ENCODE measurements at places on chromosomes 6 and 20.

DNA sequence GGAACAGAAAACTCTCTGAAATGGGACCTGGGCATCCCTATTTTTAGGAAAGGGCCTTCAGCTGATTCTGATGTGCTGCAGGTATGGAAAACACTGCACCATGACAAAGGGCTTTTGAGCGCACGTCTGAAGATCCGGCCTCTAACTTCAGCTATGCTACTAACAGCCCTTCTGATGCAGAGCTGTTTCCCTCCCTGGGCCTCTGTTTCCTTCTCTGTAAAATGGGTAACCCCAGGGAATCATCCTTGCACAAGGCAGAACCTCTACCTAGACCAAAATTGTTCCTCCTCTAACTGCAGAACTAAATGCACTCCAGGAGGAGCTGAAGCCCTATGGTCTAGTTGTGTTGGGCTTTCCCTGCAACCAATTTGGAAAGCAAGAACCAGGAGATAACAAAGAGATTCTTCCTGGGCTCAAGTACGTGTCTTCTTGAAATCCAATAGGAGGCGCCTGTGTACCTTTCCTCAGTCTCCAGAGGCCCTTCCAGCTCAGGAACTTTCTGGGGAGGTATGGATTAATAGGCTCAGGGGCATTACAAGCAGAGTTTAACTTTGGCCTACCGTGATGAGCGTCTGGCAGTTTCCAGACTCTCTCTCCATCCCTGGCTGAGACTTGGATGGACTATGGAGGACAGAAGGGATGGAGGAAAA, 5.9 kb downstream of the GPX5 start:
- H3K27me3 ChIP-seq: no peaks in the 10 kb centered on the region
- H3K4me1 ChIP-seq: no peaks in the 10 kb centered on the region
- H3K4me3 ChIP-seq: no peak overlapping the region
- no peaks in the 10 kb centered on the region for H3K36me3 ChIP-seq

DNA sequence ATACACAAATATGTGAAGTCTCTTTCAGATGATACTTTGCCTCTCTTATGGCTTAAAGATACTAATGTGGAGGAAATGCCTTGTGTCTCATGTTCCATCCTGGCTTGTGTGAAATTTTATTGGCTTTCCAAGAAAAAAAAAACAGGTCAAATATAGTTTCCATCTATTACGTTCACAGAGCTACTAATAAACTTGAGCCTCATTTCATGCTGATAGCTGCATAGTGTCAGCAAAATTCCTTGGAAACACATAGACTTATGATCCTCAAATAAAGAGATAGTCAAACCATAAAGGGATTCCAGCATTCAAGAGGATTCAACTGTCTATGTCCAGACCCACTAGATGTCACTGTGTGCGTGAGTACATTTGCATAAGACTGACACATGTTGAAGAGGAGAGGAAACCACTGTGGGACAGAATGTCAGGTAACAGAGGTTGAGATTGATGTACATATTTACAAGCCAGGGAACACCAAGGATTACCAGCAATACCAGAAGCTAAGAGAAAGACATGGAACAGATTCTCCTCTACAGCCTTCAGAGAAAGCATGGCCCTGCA, 266.6 kb downstream of the COL12A1 start:
- H3K4me1 ChIP-seq: no peaks in the 10 kb centered on the region
- H3K27ac ChIP-seq: no peak overlapping the region
- no peak for DNase-seq
- no peaks in the 10 kb centered on the region for H3K36me3 ChIP-seq
- H3K4me3 ChIP-seq: no peak overlapping the region
- no peaks in the 10 kb centered on the region for H3K27me3 ChIP-seq

DNA sequence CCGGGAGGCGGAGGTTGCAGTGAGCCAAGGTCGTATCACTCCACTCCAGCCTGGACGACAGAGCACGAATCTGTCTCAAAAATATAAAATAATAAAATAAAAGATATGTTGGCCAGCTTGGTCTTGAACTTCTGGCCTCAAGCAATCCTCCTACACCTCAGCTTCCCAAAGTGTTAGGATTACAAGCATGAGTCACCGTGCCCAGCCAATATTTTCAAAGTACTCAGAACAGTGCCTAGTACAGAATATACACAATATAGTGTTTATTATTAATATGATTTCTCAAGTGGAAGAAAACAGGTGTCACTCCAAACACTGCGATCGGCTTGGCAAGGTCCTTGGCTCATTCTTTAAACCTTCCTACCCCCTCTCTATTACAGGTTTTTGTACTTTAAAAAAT, 3.1 kb downstream of the FAM210B start:
- no peak for DNase-seq
- H3K27me3 ChIP-seq: no peaks in the 10 kb centered on the region
- H3K4me1 ChIP-seq: peaks cover 24% of the 10 kb centered on the region
- no peak overlapping the region for H3K27ac ChIP-seq

- H3K36me3 ChIP-seq: no peaks in the 10 kb centered on the region
- peak overlapping the region; percentile 27 for H3K27ac ChIP-seq
- no peak for DNase-seq
- H3K4me3 ChIP-seq: no peak overlapping the region
- H3K4me1 ChIP-seq: peaks cover 8% of the 10 kb centered on the region
Measured at GRCh38 chr6:149130508-149130907, 187.0 kb upstream of the TAB2 start.

GRCh38 chr6:146153040-146153758, 124.3 kb downstream of the GRM1 start:
- H3K27me3 ChIP-seq: no peaks in the 10 kb centered on the region
- no peaks in the 10 kb centered on the region for H3K4me1 ChIP-seq
- H3K4me3 ChIP-seq: no peak overlapping the region
- no peak overlapping the region for H3K27ac ChIP-seq
- no peaks in the 10 kb centered on the region for H3K36me3 ChIP-seq
- no peak for DNase-seq

DNA sequence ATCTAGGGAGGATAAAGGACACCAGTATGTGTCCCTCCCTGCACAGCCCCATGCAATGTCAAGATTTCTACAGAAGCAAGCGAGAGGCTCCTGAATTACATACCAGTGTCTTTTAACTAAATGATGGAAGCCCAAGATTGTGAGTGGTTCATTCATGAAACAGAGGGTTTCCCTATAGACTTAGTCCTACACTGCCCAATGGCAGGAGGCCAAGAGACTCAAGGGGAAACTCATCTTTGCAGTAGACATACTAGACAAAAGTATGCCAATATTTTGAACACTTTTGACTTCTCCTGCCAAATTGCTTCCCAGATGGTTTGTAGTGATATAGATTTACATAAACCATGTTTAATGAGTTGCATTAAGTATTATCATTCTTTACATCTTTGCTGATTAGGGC, 557.2 kb upstream of the JAG1 start:
- H3K27ac ChIP-seq: no peak overlapping the region
- H3K36me3 ChIP-seq: no peaks in the 10 kb centered on the region
- no peaks in the 10 kb centered on the region for H3K27me3 ChIP-seq
- peaks cover 9% of the 10 kb centered on the region for H3K4me1 ChIP-seq
- DNase-seq: peak; percentile 34

DNA sequence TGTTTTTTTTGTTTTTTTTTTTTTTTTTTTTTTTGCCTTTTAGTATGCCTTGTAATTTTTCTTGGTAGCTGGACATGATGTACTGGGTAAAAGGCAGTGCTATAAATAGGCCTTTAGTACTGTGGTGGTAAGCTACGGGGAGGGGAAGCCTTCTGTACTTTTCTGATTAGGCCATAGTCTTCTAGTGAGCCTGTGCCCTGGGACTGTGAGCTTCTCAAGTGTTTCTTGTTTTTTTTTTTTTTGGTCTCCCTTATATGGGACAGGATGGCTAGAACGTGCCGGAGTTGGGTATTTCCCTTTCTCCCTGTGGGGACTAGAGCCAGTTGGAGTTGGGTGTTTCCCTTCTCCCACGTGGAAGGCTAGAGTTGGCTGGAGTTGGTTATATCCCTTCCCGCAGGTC, 59.4 kb upstream of the PRELID3B start:
- H3K4me1 ChIP-seq: no peaks in the 10 kb centered on the region
- no peak overlapping the region for H3K4me3 ChIP-seq
- H3K36me3 ChIP-seq: no peaks in the 10 kb centered on the region
- no peak overlapping the region for H3K27ac ChIP-seq
- no peaks in the 10 kb centered on the region for H3K27me3 ChIP-seq

DNA sequence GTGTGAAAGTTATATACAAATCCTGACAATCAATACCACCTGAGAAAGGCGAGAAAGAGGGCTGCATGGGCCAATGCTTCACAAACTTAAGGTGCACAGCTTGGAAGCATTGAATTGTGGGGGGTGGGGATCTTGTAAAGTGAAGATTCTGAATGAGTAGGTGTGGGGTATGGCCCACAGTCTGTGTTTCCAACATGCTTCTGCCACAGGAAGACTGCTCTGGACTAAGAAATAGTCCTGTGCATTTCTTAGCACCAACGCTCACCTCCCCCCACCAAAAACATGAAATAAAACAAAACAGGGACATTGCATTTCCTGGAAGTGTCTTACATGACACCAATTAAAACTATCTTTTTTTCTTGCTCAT, 21.9 kb upstream of the TRAM2 start:
- peaks cover 16% of the 10 kb centered on the region for H3K4me1 ChIP-seq
- H3K36me3 ChIP-seq: no peaks in the 10 kb centered on the region

DNA sequence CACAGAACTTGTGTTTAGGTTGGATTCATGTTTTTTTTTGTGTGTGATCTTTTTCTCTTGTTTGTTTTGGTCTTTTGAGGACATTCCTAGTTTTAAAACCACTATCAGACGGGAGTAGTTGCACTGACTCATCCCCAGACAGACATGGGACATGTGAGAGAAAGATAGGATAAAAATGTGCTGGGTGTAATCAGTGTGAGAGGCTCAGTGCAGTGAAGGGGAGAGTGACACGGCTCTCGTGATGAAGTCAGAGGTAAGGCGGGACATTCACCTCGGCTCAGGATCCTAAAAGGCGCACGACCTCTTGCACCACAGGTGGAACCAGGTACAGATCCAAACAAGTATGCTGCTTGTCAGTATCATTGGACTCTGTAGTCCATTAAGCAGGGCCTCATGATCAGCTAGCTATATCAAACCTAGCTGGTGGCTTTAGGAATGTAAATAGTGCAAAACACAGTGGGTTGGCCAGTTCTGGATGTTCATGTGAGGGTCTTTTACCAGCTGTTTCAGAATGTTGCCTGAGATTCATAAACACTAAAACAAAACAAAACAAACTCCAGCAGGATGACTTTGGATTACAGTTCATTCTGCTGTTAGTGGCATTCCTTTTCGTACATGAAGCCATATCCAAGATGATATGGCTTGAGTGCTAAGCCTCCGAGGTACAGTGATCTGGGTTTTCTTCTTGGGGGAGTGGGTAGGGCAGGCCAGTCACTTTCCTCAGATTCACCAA, 18.0 kb downstream of the FOXO3 start:
- H3K27ac ChIP-seq: no peak overlapping the region
- no peak overlapping the region for H3K4me3 ChIP-seq
- H3K27me3 ChIP-seq: no peaks in the 10 kb centered on the region
- H3K36me3 ChIP-seq: no peaks in the 10 kb centered on the region
- peaks cover 1% of the 10 kb centered on the region for H3K4me1 ChIP-seq

DNA sequence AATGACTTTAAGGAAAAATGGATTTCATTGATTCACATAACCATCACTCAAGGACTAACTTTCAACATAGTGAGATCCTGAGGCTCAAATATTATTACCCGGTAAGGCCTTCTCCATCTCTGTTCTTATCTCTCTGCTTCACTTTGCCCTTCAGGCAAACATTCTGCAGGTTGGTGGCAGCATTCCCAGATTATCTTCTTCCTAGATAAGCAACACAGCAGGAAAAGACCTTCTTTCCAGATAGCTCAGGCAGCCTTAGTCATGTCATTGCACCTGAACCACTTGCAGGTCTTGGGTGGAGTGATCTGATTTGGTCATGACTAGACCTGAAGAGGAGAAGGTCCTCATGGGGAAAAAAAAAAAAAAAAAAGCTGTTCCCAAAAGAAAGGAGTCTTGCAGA, 5.3 kb upstream of the HIVEP2 start:
- no peak overlapping the region for H3K27ac ChIP-seq
- H3K4me3 ChIP-seq: no peak overlapping the region
- no peak for DNase-seq
- peaks cover 7% of the 10 kb centered on the region for H3K4me1 ChIP-seq
- H3K36me3 ChIP-seq: no peaks in the 10 kb centered on the region

GRCh38 chr6:44250067-44250717, 3.3 kb downstream of the HSP90AB1 start:
- no peak for DNase-seq
- H3K4me3 ChIP-seq: no peak overlapping the region
- no peaks in the 10 kb centered on the region for H3K27me3 ChIP-seq

DNA sequence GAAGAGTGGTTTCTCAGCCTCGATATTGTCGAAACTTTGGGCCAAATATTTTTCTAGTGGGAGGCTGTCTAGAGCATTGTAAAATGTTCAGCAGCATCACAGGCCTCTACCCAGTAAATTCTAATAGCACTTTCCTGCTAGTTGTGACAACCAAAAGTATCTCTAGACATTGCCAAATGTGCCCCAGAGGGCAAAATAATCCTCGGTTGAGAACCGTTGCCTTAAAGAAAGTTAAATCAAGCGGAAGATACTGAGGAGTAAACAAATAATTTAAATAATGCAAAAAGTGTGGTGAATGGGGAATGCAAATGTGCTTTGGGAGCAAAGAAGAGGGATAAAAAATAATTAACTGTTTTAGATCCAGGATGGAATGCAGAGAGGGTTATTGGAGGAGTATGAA, 106.4 kb upstream of the ASCC3 start:
- H3K4me3 ChIP-seq: no peak overlapping the region
- no peak overlapping the region for H3K27ac ChIP-seq
- no peaks in the 10 kb centered on the region for H3K4me1 ChIP-seq
- no peaks in the 10 kb centered on the region for H3K36me3 ChIP-seq

- no peak overlapping the region for H3K27ac ChIP-seq
- no peak overlapping the region for H3K4me3 ChIP-seq
- peaks cover 21% of the 10 kb centered on the region for H3K4me1 ChIP-seq
- DNase-seq: no peak
Measured at GRCh38 chr20:42735539-42735938, 454.2 kb downstream of the PTPRT start.

DNA sequence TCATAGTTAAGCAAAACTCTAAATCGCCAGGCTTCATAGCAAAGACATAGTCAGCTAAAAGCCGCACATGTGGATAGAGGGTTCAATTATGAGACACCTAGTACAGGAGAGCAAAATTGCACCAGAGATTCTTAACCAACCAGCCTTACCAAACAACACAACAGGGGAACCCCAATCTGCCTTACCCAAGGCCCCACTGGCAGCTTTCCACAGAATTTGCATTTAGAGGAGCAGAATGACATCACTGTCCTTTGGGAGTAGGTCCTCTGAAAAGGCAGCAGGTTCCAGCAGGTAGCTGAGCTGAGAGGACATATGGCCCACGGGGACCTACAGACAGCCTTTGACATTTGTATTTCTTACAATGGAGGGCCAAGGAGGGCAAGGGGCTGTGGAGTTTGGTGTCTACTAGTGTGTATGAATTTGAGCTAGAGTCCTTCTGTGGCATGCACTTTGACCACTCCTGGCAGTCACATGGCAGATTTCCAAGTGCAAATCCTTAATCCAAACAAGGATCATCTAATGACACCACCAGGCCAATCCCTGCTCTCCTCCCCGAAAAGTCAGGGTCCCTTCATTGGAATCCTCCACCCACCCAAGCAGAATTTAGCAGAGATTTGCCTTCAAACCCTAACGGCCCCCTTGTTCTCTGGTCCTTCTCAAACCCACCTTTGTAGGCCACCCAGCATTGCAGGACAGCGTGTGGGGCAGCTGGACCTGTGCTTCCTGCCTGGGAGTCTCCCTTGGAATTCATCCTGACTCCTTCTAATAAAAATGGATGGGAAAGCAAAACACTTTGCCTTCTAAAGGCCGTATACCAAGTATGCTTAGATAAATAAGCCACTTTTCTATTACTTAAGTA, 171.2 kb upstream of the SUPT3H start:
- H3K36me3 ChIP-seq: no peaks in the 10 kb centered on the region
- H3K4me3 ChIP-seq: no peak overlapping the region
- H3K4me1 ChIP-seq: no peaks in the 10 kb centered on the region
- no peaks in the 10 kb centered on the region for H3K27me3 ChIP-seq

Data from spinal cord (tissue), 10 donors.